GOT3 (cell line): ENCODE measurements at places on chromosomes 13 and 19.

DNA sequence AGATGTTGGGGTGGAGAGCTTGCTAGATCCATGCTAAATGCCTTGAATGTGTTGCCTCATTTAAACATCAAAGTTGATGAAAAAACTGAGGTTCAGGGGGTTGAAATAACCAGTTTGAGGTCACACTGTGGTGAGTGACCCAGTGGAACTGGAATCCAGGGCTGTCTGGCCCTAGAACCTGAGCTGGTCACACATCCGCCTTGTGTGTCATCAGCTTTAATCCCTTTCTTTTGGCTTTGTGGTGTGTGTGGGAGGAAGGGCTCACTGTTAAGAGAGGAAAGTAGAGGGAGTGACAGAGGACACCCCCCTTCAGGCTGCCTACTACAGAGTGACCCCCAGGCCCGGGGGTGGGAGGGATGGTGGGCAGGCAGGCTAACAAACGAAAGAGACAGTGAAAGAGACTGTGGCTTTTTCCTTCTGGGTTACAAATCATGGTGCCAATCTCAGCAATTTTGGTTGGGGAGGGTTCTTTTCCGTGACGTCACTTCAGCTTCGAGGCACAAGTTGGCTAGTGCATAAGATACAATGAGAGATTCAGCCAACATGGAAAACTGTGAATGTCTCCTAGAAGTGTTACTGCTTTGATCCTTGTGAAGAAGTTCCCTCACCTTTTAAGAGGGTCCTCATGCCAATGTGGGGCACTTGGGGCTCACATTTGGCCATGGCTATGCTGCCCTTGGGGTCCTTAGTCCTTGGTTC lies 164.9 kb downstream of the DLEU7 start:
- DNase-seq, result no peak

GRCh38 chr19:16274447-16274846 lies 50.2 kb upstream of the KLF2 start:
- DNase-seq, result no peak

DNA sequence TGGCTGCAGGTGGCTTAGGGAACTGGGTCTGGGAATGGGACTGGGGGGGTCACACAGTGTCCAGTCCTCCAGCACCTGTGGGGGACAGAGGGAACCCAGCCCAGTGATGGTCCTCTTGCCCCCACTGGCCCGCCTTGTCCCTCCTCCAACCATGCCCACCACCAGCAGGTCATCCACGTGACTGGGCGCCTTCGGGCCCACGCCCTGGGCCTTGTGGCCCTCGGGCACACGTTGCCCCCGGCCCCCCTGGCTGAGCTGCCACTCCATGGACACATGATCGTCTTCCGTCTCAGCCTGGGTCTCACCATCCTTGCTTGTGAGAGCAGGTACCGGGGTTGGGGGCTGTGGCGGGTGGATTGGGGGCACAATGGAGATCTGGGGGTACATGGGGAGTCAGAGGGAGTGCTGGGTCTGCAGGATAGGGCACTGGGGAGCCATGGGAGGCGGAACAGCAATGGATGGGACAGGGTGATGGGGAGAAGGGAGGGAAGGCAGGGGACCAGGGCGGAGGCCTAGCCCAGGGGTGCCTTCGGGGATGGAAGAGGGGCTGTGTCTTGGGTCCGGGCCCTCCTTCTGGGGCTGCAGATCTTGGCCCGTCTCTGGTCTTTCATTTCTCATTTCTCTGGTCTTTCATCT lies 9.1 kb downstream of the TMEM160 start:
- DNase-seq, result no peak

GRCh38 chr13:113995051-113995601 lies 21.2 kb upstream of the C13orf46 start:
- no peak for DNase-seq

DNA sequence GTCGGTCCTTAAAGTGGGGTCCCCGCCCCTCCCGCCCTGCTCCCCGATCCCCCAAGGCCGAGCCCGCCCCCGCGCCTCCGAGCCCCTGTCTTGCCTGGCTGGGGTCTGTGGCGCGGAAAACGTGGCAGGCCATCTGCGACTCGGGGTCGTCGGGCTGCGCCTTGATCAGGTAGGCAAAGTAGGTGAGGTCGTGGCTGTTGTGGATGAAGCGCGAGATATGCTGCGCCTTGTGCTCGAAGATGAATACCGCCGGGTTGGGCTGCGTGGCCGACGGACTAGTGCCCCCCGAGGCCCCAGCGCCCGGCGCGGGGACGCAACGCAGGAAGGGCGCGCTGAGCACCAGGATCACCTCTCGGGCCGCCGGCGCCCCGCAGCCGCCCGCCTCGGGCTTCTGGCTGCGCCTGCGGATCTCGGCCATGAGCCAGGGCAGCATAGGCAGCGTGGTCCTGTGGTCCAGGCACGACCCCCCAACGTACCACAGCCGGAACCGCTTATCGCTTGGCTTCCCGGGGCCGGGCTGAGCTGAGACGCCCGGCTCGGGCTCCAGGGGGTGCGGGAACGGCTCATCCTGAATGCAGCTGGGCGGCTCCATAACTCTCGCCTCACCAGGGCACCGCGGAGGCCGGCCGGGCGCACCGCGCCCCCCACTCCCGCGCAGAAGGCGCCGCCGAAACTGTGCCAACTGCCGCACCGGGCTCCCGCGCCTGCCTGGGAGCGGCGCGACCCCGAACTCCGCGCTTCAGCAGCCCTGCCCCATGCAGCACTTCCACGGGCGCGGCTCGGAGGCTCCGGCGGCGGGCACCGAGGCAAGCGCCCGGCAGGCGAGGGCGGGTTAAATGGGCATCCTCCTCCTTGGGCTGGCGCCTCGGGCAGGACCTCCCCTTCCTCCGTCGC lies 546 bp downstream of the TBC1D4 start:
- DNase-seq, result no peak

DNA sequence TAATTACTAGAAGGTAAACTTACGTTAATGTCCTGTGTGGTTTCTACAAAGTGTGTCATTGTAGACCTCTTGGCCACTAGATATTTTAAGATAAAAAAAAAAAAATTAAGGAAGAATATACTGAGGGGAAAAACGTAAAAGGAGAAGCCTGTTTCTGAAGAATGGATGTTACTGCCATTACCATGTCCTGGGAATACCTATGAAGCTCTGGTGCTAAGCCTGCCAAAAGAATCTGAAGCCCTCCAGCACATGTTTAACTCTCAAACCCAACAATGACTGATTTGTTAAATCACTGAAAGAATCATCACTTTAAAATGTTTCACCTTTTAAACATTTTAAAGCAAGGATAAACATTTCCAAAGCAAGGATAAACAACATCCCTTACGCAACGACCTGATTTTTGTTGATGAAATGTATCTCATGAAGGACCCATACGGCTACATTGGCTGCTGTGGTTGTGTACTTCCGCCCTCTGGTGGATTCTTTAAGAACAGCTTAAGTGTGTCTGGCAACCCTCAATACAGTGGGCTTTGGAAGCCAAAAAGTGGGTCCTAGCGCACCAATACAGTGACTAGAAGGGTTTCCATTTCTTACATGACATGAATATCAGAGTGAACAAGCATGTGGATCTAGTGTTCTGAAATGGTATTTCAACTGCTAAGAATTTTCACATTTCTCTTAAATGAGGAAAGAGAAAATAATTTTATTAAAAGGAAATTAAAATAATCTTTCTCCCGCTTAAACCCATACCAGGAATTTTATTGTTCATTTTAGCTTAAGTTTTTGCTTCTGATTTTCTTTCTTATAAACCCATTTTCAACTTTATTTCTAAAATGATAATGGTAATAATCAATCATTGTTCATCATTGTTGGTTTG lies 74.5 kb upstream of the RAP2A start:
- no peak for DNase-seq

DNA sequence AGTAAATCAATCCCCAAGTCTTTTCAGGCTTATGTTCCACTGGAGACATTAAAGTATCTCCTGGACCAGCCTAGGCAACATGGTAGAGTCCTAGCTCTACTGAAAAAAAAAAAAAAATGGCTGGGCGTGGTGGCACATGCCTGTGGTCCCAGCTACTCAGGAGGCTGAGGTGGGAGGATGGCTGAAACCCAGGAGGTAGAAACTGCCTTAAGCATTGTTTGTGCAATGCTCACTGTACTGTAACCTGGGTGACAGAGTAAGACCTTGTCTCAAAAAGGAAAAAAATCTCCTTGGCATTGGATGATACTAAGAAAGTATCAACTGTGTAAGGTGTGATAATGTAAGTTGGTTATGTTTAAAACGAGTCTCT lies 8.8 kb downstream of the KLK8 start:
- DNase-seq, result no peak

- DNase-seq, result no peak
Observed at GRCh38 chr13:73608157-73608516, 526.1 kb downstream of the KLF12 start.

GRCh38 chr13:97982286-97982685 lies 28.8 kb downstream of the IPO5 start:
- no peak for DNase-seq

GRCh38 chr19:55346725-55347441 lies 7.2 kb downstream of the KMT5C start:
- no peak for DNase-seq

- DNase-seq, result no peak
Observed at GRCh38 chr13:59094181-59094580, 1069.5 kb downstream of the DIAPH3 start.

GRCh38 chr19:45967246-45967645 lies 6.4 kb downstream of the NOVA2 start:
- no peak for DNase-seq

DNA sequence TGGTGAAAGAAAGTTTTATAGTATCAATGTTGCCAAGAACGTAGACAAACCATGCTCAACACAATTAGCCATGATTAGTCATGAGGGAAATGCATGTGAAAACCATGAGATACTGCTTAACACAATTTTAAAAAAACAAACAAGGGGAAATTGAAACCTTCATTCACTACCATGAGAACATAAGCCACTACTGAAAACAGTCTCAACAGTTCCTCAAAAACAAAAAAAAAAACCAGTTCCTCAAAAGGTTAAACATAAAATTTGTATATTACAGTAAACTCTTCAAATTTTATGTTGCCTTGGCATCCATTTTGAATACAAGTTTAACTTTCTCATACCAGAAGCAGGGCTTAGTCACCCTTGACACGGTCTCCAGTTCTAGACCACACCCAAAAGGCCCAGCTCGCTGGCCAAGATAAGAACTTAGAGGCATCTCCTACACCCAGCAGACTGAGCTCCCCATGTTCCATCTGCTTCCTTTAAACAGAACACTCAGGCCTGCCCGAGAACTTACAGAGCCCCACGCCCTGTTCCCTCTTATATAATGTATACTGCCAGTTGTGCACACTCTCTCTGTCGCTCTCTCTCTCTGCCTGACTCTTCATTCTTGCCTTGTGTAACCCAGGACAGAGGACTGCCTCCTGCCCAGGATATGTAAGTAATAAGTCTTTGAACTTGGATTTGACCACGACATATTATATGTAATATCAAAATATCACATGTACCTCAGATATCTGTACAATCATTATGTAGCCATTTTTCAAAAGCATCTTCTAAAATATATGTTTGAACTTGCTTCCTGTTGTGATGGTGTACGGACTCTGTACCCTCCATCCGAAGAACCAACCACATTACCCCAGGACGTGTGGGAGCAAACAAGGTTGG lies 67.4 kb downstream of the STK24 start:
- DNase-seq, result no peak

- DNase-seq, result no peak
Observed at GRCh38 chr13:40220299-40220935, 446.0 kb downstream of the FOXO1 start.

DNA sequence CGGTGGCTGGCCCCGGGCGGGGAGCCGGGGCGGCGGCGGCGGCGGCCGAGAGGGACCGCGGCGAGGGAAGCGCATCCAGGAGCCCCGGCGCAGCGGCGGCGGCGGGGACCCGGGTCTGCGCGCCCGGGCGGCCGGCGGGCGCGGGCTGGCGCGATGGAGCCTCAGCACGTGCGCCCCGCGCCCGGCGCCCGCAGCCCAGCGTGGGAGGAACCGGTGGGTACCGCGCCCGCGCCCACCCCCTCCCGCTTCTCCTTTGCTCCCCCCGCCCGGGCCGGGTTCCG lies 7.8 kb upstream of the DGKH start:
- no peak for DNase-seq

GRCh38 chr19:51079481-51080110 lies 3.1 kb downstream of the KLK14 start:
- no peak for DNase-seq

- no peak for DNase-seq
Observed at GRCh38 chr13:32881074-32881776, 135.0 kb upstream of the KL start.

DNA sequence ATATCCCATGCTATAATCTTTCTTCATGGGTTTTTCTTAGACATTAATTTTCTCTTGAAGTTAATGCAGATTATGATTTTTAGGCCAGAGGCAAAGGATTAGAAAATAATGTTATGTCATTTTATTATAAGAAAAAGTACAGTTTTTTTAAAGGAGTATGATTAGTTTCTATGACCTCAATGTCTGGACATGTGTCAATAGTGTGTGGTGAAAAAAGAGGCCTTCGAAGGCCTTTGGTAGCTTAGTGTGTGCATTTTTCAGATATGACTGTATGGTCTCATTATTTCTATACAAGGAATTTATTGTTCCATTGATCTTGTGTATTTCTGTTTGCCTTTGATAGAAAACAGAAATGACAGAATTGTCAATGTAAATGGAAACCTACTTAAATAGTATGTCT lies 195.6 kb downstream of the GPC5 start:
- no peak for DNase-seq

- no peak for DNase-seq
Observed at GRCh38 chr13:59300355-59301173, 863.2 kb downstream of the DIAPH3 start.

GRCh38 chr13:108342369-108343289 lies 73.1 kb downstream of the TNFSF13B start:
- DNase-seq, result no peak

- no peak for DNase-seq
Observed at GRCh38 chr13:93244918-93245280, 18.3 kb downstream of the GPC6 start.

DNA sequence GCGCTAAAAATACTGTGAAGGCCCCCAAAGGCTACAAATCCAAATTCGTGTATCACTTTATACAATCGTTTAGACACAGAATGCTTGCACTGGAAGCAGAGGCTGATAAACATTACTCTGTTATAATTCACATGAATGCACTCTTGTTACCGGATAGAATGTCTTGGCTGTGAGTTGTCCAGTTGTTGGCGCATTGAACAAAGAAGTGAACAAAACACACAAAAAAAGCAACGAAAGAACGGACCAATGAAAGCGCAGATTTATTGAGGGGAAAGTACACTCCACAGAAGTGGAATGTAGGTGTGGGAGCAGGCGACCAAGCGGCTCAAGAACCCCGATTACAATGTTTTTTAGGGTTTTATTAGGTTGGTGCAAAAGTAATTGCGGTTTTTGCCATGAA lies 529 bp upstream of the ZNF418 start:
- no peak for DNase-seq

- no peak for DNase-seq
Observed at GRCh38 chr13:71797517-71797916, 69.5 kb downstream of the DACH1 start.

GRCh38 chr19:47176071-47176626 lies 45.5 kb downstream of the SAE1 start:
- no peak for DNase-seq
